ENCODE measurements at places on chromosomes 7 and 10.

GRCh38 chr7:154738216-154738615 is 264.7 kb downstream of the PAXIP1 start:
- no peak for DNase-seq

DNA sequence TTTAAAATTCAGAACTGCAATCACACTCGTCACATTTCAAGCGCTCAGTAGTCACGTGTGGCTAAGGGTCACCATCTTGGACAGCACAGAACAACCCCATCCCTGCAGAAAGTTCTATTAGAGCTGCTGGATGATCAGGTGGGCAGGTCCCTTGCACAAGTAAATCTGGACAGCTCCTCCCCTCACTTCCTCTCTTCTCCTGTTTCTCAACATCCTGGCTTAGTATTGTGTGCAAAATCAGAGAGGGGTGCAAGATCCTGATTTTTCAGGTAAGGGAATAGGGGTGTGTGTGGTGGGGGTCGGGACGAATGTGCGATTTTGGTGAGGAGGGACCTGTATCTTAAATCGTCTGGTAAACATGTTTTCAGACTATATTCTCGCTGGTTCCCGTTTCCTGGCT is at the start of gene GIMAP4:
Gene GIMAP4, plus strand, starts transcription at position 222 of the 400 bp plus-strand sequence. CDS start 2,512 bp downstream, outside the sequence.
- no peak for DNase-seq

GRCh38 chr10:11192304-11193000 is 174.8 kb downstream of the CELF2 start:
- no peak for DNase-seq

GRCh38 chr7:28061824-28062196 is 118.8 kb downstream of the JAZF1 start:
- DNase-seq: no peak

- DNase-seq: no peak
Measured at GRCh38 chr7:93354815-93355214, 122.6 kb downstream of the VPS50 start.

DNA sequence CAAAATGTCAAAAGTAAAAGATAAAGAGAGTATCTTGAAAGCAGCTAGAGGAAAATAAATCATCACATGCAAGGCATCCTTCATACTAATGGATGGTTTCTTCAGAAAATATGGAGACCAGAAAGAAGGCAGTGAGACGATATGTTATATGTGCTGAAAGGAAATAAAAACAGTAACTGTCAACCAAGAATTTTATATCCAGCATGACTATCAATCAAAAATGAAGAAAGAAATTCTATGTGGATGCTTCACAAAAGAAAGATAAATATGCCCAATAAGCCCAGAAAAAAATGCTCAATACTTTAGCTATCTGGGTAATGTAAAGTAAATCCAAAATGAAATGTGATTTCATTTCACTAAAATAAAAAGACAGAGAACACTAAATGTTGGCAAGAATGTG is 142.1 kb downstream of the DGKI start:
- DNase-seq: no peak
